ENCODE measurements at places on chromosomes 7 and 10. TPM values are rescaled to one million over a fixed set of nuclear protein-coding genes. Genes with fewer than 3 reads are reported as not detected.

GFRA1 gene
- total RNA-seq: 0.18 TPM

CLCN1 gene
- 0.16 TPM for total RNA-seq

ANKRD2 gene
- total RNA-seq: 0.27 TPM

RBP3 gene
- total RNA-seq: not detected

HMX2 gene
- not detected for total RNA-seq

EEPD1 gene
- 5.7 TPM for total RNA-seq

LRRC61 gene
- total RNA-seq: 0.09 TPM

ELOVL3 gene
- 0.09 TPM for total RNA-seq

BAIAP2L1 gene
- total RNA-seq: 1.1 TPM

C10orf90 gene
- 1.1 TPM for total RNA-seq

RAB19 gene
- not detected for total RNA-seq

CAV2 gene
- 51.2 TPM for total RNA-seq

FAM131B gene
- total RNA-seq: 3.2 TPM

KCNH2 gene
- total RNA-seq: not detected

ATXN7L1 gene
- total RNA-seq: 13.8 TPM

TRIL gene
- total RNA-seq: 6.3 TPM

RBM20 gene
- 0.08 TPM for total RNA-seq

AKR1C4 gene
- total RNA-seq: not detected

AKR1D1 gene
- not detected for total RNA-seq

GNAI1 gene
- 46.7 TPM for total RNA-seq

NPSR1 gene
- not detected for total RNA-seq

FEZF1 gene
- not detected for total RNA-seq

ZNF804B gene
- not detected for total RNA-seq

FOXL3 gene
- total RNA-seq: not detected

ZPBP gene
- total RNA-seq: not detected

IDI2 gene
- not detected for total RNA-seq

Data from fibroblast of the aortic adventitia (primary cell).